ENCODE measurements at places on chromosomes 7 and 10. TPM values are rescaled to one million over a fixed set of nuclear protein-coding genes. Genes with fewer than 3 reads are reported as not detected.

GRCh38 chr7:78620920-78621319 lies 822.3 kb downstream of the PHTF2 start:
- peak; percentile 15 for DNase-seq

GRCh38 chr10:529468-530230 lies 159.8 kb downstream of the DIP2C start:
- no peak for DNase-seq

The CTBP2 gene
- polyA plus RNA-seq: 92.7 TPM

DNA sequence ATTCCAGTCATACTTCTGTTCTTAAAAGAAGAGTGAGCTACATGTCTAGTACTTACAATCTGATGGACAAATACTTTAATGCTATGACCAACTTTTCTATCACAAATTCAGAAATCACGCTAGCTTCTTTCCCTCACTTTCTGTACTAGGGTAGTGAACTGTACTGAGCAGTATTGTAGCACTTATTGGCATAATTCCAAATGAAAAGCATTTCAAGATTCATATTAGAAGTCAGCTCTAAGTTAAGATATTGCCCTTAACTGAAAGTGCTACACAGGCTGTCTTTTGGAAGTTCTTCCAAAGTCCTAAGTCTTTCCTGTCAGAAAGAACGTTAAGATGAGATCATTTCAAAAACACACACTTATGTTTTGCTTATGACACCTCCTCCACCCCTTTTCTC lies 13.4 kb downstream of the P4HA1 start:
- no peak for DNase-seq
